Stimulated activated CD4-positive, alpha-beta T cell treated with anti-CD3 and anti-CD28 coated beads, Interleukin-2, amount 100 ng/mL, for 4 hours (primary cell): ENCODE measurements at places on chromosomes 16 and 17.

DNA sequence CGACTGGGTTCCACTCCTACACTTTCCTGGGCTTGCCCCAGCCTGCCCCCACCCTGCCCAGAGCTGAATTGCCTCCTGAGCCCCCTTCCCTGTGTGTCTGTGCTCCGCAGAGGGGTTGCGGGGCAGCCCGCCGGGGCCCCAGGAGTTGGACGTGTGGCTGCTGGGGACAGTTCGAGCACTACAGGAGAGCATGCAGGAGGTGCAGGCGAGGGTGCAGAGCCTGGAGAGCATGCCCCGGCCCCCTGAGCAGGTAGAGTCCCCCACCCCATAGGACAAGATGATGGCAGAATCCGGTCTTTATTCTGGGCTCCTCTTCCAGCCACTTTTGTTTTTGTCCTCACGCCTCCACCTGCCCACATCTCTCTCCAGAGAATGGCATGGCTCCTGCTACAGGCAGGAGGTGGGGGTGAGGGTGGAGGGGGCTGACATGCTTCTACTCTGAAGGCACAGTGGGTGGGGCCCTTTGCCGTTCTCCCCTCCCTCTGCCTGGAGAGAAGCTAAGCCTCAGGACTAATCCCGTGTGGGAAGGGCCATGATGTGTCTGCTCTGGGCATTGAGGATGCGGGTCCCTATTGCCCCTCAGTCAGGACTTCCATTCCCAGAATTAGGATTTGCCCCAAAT is 3.5 kb downstream of the ACBD4 start:
- DNase-seq: no peak

- DNase-seq: no peak
These were observed at the start of gene TPSG1 for GRCh38 chr16:1225051-1225451. Gene TPSG1 (minus strand): TSS chr16:1225268. CDS start chr16:1225252, 16 bp downstream.

- no peak for DNase-seq
These were observed 10.6 kb upstream of the ENGASE start for GRCh38 chr17:79064026-79064425.

DNA sequence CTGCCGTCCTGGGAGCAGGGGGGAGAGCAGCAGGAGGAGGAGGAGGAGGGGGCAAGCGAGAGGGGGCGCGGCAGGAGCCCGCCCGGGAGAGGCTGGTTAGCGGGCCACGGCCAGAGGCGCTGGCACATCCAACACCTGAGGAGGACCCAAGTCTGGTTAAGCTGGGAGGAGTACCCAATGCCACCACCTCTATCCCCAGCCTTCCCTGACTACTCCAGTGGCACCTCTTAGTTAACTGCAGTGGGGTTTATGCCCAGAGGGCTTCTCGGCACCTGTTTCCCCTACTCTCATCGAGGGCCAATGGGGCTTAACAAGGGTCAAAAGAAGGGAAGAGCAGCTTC is 5.6 kb downstream of the PHOSPHO1 start:
- no peak for DNase-seq

DNA sequence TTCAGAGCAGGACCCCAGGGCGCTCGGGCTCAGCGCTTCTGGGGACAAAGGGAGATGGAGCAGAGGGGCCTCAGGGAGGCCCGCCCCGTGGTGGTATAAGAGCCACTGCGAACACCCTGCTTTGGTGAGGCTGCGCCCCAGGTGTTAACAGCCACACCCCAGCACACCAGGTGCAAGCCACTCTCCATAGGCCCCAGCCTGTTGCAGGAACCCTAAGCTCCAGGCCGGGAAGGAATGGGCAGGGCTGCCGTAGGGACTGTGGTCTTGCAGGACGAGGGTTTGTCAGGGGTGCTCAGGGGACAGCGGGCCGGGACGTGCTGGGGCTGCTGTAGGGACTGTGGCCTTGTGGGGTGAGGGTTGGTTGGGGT is 17.0 kb upstream of the SSTR5 start:
- DNase-seq: no peak
